CD4-positive, alpha-beta T cell treated with Interleukin-4 for 4 hours (primary cell): ENCODE measurements at places on chromosomes 1 and 21.

DNA sequence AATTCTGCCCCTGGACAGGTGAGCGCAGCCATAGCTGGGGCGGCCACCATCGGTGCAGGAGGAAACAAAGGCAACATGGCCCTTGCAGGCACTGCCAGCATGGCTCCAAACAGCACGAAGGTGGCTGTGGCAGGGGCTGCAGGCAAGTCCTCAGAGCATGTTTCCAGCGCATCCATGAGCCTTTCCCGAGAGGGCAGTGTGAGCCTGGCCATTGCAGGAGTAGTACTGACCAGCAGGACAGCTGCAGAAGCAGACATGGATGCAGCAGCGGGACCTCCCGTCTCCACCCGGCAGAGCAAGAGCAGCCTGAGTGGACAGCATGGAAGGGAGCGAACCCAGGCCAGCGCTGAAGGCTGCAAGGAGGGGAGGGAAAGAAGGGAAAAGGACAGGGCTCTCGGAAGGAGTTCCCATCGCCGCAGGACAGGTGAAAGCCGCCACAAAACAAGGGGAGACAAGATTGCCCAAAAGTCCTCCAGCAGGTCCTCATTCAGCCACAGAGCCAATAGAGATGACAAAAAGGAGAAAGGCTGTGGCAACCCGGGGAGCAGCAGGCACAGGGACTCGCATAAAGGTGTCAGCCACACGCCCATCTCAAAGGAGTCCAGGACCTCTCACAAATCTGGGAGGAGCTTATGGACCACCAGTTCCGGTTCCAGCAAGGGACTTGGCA lies 17.4 kb downstream of the ATF3 start:
- no peak for DNase-seq

DNA sequence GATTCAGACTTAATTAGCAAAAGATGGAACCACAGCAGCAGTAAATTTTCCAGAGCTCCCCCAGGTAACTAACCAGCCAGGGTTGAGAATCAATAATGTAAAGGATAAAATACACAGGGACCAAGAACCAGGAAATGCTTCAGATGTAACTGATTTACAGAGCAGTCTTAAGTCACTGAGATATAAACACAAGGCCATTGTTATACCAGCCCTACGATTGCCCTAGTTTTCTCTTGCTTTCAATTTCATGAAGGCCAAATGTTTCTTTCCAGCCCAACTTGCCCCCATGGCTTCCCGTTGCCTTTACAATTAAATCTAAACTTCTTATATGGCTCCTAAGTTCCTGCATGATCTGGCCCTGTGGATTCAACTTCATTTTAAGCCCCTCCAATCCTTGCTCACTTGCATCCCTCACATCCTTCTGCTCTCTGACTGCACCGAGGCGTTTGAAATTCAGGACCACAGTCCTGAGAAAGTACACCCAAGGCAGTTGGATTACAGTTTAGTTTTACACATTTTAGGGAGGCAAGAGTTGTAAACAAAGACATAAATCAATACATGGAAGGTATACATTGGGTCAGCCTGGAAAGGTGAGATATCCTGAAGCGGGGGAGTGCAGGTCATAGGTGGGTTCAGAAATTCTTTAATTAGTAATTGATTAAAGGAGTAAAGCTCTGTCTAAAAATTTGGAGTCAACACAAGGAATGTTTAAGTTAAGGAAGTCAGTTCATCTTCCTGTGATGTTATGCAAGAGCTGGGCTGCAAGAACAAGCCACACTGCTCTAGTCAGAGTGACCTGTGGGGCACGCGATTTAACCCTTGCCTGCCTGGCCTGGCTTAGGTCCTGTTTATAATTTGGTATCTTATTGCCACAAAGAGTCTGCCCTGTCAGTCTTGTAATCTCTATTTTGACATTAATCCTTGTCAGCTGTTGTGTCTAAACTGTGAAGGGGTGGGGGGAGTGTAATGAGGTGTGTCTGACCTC lies 69.9 kb upstream of the COG2 start:
- DNase-seq = no peak

DNA sequence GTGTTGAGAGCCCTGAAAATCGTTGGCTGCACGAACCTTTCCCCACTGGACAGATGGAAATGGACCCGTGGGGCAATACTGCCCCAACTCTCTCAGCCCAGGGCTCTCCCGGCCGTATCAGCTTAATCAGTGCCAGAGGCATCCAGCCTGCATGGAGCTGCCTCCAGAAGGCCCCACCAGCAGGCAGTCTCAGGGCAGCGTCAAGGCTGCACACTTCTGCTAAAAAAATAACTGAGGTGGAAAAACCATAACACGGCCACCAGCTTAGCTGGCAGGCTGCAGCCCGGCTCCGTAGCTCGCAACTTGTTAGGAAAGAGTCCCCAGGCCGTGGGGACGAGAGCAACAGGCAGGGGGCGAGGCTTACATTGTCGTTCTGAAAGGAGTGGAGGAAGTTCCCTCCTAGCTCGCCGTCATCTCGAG lies 27.9 kb downstream of the MRPL37 start:
- DNase-seq = no peak

DNA sequence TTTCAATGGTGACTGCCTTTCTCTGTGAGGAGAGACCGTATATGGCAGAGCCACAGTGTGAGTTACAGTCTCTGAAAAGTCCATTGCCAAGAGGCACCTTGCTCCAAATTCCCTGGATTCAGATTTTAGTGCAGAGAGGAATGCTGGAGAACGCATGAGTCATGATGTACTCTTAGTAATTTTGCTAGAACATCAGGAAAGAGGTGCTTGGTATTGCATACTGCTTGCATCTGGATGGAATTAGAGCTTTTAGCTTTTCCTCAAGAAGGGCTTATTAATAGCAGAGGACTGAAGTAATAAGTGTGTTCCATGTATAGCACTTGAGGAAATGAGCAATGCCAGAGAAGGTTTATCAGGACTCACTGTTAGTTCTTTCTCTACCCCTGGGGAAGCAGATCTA lies 40.5 kb upstream of the AKT3 start:
- no peak for DNase-seq

- DNase-seq = no peak
These were observed 68.7 kb upstream of the CNTN2 start for GRCh38 chr1:204974327-204974726.

GRCh38 chr1:151458802-151459330 lies 428 bp downstream of the POGZ start:
- peak; percentile 55 for DNase-seq

GRCh38 chr1:186960861-186961260 lies 132.1 kb downstream of the PLA2G4A start:
- DNase-seq = no peak
